Stimulated activated CD8-positive, alpha-beta memory T cell treated with anti-CD3 and anti-CD28 coated beads, Interleukin-7, amount 100 ng/mL, for 4 hours (primary cell): ENCODE measurements at places on chromosomes 4 and X.
A peak's percentile ranks its signal among the peaks of the same experiment; 100 is the strongest.

GRCh38 chr4:173168396-173169177 is at the start of gene GALNT7:
GALNT7 (plus strand) TSS chr4:173168811; CDS start chr4:173168836, 25 bp downstream.
- peak; percentile 62 for DNase-seq

DNA sequence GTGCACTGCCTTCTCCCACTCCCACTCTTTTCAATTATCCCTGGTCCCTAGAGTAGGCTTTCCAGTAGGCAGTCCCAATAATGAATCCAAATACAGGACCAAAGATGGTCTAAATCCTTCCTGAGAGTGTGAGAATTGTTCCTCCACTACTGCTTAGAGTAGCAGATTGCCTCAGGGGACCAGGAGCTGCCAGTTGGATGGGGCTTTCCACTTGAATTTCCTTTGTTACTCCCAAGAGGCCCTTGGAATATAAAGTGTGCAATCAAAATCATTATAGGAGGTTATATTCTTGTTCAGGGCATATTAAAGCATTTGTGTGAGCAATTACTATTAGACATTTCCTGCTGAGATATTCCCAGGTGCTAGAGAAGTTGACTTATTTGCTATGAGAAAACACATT is 156.6 kb upstream of the TLL1 start:
- no peak for DNase-seq

DNA sequence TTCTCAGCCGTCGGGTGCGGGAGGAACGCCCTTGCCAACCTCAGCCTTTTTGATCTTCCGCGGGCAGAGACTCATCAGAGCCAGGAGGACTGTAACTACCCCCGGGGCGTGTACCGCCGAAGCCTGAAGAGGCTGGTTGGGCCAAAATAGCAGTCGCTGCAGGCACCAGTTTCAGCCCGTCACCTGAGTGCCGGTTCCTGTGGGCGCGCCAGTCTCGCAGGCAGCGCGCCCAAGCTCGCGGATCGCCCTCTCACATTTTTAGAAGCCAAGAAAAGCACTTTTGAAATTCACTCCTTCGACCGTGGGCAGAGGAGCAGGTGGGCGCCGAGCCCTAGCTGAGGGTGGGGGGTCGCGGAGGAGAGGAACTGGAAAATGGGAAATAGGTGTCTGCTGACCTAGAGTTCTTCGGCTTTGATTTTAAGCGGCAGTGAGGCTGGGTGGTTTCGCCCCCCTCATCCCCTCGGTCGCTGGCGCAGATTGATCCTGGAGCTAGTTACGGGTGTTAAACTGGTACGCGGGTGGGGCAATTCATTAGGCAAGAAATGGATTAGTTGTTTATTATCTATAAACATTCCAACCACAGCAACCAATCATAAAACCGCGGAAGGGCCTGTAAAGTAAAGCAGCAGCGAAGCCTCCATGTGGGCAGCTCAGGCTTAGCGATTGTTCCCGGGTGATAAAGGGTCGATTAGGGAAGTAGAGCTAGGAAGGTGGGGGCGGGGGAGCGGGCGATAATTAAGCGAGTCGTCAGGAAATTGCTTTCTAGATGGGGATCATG is 69.2 kb downstream of the FBXO8 start:
- no peak for DNase-seq

GRCh38 chr4:110702326-110702725 is 79.4 kb upstream of the PITX2 start:
- DNase-seq, result no peak

DNA sequence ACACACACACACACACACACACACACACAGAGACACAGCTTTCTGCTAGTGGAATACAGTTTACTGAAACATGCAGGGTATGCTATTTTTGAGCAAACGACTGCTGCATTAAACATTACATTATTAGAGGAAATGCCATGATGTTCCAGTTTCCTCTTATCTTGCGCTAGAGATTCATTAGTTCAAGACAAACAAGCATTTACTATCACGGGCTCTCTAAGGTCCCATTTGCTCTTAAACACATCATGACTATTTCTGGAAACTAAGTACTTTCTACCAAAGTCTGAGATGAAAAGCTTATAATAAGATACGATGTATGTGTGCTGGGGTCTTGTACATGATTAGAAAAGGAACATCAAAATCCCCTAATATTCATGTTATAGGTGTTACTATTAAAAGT is 48.8 kb downstream of the RPS3A start:
- DNase-seq, result no peak

DNA sequence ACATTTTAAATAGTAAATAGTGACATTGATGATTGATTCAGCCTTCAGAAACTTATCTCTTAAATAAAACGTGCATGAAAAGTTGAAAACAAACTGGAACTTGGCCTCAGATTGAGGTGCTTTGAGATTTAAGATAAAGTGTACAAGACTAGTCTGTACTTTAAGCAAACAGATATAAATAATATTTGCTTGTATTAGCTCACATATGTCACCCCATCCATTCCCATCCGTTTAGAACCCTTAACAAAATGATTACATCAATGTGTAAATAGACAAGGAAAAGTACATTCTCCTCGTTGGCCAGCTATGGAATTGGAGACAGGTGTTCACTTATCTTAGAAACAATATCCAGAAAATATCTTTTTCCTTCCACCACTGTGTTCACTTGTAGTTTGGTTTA is 130.8 kb downstream of the BANK1 start:
- no peak for DNase-seq

DNA sequence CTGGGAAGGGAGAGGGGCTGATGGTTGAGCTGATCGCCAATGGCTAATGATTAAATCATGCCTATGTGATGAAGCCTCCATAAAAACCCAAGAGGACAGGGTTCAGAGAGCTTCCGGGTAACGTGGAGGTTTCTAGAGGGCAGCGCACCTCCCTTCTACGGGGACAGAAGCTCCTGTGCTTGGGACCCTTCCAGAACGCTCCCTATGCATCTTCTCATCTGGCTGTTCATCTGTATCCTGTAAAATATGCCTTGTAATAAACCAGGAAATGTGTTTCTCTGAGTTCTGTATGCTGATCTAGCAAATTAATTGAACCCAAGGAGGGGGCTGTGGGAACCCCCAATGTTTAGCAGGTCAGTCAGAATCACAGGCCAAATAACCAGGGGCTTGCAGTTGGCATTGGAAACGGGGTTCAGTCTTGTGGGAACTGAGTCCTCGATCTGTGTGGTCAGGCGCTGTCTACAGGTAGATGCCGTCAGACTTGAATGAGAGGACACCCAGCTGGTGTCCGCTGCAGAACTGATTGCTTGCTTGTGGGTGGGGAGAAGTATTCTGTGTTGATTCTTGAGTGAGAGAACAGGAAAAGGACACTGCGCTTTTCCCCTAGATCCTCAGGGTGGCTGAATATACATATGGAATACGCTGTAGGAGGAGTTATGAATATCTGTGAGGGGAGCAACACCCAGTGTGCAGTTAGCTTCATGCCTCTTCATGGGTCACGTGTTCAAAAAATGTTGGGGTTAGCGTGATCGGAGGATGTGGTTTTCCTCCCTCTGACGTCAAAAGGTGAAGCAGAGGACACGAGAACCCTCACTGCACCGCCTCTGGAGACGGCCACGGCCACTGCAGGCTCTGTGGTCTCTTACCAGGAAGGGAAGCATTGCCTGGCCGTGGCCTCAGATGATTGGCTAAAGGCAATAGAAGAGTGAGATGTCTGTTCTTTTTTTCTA is 29.2 kb downstream of the HTT-AS start:
- peak; percentile 66 for DNase-seq
